ENCODE measurements at places on chromosomes 4 and X.
A peak's percentile ranks its signal among the peaks of the same experiment; 100 is the strongest.

DNA sequence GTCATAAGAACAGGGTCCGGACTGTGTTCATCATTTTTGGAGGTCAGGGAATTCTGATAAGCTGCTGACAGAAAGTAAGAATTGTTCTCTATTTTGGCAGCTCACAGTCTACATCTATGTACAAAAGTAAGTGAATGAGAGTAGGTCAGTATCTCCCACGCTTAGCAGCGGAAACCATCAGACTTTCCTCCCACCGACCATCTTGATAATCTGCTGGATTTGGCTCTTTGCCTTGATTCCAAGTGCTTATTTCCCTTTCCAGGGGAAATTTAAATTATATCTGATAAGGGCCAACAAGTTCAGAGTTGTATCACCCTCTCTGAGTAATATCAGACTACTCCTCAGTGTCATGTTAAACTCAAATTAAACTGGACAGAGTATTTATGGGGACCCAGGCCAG is 118.0 kb downstream of the CAMK2D start:
- no peak for DNase-seq

DNA sequence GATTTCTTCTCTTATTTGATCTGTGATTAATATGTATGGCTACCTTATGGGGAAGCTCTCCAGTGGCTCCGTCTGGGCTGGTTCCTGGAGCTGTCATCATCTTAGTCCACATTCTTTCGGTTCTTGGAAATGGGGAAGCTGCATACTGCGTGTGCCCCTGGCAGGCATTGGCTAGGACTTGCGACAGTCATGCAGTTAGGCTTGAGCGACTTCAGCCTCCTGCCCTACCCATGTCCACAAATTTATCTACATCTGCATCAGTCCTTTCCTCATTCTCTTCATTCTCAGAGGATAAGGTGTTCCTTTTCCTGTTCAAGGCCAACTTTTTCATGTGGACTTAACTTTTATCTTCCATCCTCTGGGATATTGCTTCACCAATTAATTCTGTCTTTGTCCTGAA is 214.2 kb downstream of the RELL1 start:
- no peak for DNase-seq

DNA sequence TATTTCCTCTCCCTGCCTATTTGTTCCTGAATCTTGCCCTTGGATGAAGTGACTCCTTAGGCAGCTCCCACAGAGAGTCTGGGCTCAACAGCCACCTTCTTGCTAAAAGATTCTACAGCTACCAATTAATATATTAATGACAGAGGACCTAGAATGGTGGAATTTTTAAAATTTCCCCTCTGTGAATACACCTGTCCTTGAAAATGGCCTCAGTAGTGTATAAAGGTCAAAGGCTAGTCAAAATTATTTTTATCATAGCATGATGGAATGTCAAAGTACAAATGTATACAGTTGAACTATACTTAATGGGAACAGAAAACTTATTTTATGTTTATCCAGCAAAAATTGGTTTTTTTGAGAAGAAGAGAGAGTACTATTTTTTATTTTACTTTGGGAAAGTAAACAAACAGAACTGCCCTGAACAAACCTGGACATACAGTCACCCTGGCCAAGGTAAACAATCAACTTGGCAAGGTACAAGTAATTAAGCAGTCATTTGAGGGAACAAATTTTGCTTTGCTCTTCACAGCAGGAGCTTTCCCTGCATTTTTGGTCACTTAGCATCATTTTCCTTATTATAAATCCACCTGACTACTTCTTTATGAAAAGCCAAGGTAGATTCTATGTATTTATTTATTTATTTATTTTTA is 250.8 kb downstream of the INPP4B start:
- DNase-seq = no peak

- no peak for DNase-seq
These were observed 85.5 kb upstream of the SPANXB1 start for GRCh38 chrX:140916872-140917271.

DNA sequence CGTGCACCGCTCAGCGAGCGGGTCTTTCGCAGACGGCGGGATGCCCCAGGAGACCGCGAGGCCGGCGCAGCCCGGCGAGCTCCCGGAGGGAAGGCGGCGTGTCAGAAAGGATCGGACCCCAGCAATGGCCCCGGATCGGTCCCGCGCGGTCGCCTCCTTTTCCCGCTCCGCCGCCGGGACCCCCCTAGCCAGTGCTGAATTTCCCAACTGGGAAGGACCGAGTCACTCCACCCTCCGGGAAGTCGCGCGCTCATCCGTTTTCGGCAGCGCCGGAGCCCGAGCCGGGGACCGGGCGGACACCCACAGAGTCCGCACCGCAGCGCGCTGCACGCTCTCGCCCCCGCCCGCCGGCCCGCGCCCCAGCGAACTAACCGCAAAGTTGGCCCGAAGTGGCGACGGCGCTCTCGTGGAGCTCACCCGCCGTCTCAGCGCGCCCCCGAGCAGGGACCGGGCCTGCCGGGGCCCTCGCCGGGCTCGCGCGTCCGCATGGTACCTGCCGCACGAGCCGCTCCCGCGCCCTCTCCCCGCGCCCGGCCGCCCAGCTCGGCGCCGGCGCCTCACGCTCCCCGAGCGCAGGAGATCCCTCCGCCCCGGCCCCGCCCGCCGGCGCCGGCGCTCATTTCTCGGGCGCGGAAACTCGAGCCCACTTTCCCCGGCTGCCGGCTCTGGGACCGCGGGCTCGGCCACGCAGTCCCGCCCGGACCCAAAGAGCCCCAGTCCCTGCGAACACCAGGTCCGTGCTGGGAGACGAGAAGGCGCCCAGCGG is at the start of gene FAT1:
Gene FAT1 (minus strand): TSS at position 565 of the 766 bp plus-strand sequence. CDS start 14,029 bp downstream, outside the sequence.
- DNase-seq = peak; percentile 39

- DNase-seq = no peak
These were observed 2.3 kb downstream of the MAP3K15 start for GRCh38 chrX:19512961-19513360.

DNA sequence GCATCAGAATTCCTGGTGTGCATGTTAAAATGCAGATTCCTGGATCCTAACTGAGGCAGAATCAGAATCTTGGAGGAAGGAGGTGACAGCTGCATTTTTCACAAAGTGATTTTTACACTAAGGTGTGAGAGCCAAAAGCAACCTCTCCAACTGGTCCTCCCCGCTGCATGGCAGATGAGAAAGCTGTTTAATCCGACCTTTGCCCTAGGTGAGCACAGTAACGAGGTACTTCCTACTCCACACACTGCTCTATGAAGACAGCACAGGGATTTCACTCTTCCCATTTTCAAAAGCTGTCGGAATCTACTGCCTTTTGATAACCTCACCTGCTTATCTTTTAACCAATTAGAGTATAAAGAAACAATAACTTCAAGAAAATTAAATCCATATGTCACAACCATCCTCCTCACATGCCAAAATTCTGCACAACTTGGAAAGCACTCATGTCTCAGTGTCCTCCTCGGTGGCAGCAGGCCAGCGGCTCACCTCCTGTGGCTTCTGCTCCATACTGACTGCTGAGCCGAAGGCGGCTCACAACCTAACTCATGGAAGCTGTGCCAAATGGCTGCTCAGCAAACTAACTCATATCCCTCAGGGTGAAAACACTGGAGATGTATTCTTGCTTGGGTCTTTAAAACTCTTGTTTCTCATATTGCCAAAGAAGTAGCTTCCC is 3.6 kb downstream of the CASP6 start:
- DNase-seq = no peak

GRCh38 chr4:42396752-42397634 is at the start of gene SHISA3:
Gene SHISA3, plus strand, starts transcription at chr4:42397488. Its CDS starts 569 bp downstream, at chr4:42398057.
- no peak for DNase-seq

DNA sequence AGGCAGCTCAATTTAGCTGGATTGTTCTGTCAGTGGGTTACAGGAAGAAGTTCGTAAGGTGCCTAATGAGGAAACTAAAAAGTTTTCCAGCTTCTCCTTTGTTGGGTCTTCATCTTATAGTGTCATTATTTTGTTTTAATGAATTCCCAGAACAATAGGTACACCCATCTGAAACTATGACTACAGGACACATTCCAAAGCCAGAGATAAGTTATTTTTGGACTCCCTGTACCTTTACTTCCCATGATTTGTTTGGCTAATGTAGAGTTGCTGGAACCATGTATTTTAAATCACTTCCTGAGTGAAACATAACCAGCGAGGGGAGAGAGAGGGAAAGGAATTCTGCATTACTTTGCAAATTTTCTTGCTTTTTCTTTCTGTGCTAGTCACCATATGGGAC is 114.0 kb downstream of the CLCN5 start:
- no peak for DNase-seq

- no peak for DNase-seq
These were observed 4.0 kb upstream of the KANTR start for GRCh38 chrX:53089925-53090324.

DNA sequence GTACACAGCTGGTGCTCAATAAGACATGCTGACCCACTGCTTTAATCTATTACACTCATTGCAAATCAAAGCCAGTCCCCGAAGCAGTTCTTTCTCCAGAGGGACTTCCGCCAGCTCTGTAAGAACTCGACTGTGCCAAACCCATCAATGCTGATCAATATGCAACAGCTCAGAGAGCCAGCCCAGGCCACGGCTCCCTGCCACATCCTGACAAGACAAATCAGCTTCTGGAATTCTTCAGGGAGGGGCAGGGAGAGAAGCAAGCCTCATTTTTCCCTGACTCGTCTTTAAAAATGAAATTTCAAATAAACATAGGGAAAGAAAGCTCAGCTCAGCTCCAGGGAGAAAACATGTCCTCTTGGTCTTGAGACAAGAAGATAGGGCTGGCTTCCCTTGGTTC is 5.3 kb upstream of the ADRA2C start:
- DNase-seq = no peak

GRCh38 chrX:46913667-46914066 is 1.4 kb downstream of the JADE3 start:
- no peak for DNase-seq

- no peak for DNase-seq
These were observed 174.2 kb upstream of the JADE1 start for GRCh38 chr4:128635141-128635954.

- DNase-seq = no peak
These were observed 111.7 kb downstream of the RNF150 start for GRCh38 chr4:141021397-141022110.

DNA sequence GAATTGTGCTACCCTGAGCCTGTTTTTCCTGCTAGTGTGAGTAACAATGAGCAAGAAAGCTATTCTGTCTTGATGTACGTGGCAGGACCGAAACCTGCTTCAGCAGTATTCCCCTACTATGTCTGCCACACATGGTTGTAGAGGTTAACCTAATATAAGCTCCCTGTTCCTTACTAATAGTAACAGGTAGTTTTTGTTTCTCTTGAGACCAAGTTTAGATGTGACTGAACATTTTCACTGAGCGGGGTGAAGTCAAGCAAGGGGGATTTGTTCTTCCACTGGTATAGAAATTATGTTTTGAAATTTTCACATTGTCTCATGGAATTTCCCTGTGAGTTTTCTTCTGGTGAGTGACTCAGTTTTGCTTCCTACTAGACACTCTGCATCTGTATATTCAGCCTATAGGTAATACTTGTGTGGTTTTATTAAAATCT is 37.3 kb downstream of the RRAGB start:
- no peak for DNase-seq

- no peak for DNase-seq
These were observed 71.8 kb downstream of the SUPT20HL2 start for GRCh38 chrX:24241822-24242648.

- no peak for DNase-seq
These were observed 49.9 kb downstream of the IL15 start for GRCh38 chr4:141686146-141686775.

DNA sequence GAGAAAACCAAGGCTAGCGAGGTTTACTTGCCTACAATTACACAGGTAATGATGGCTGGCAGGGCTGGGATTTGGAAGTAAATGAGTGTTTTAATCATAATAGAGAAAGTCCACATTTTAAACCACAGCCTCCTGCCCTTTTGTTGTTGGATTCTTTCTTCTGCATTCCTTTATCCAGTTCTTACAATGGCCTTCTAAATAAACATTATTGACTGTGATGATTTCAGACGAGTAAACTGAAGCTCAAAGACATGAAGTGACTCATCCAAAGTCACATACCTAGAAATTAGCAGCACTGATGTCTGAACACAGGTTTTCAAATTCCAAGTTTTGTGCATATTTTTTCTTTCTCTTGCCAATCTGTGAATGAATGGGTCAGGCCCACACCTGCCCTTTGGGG is 51.2 kb upstream of the C1QTNF7 start:
- no peak for DNase-seq

DNA sequence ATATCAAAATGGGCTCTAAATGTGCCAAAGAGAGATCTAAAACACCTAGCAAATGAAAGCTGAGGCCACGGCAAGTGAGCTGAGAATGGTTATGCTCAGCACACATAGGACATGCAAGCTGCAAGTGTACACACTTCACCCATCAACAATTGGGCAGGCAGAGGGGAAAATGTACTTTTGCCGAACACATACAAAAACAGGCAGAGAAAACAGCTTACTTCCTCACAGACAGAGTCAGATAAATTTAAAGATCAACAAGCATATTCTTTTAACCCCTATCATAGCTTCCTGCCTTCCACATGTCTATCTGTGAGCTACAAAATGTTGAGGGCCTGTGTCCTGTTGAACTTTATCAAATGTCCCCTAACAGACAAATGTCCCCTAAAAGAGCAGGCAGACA is 60.3 kb downstream of the SH3KBP1 start:
- DNase-seq = no peak

GRCh38 chrX:50778272-50778671 is 35.7 kb downstream of the SHROOM4 start:
- no peak for DNase-seq

DNA sequence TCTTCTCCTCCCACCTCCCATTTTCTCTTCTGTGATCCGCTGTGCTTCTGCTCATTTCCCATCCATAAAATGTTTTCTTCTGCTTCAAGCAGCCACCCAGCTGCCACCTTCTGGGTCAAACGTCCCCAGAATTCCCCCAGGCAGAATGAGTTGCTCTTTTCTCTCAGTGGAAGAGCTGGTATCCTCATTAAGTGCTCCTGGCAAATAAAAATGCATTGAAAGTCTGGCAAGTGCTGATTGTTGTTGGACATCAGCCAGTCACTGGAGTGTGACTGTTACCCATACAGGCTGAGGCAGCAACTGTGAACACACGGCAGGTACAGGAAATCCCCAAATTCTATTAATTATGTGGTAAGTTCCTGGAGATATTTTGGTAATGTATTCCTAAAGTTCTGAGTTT is 52.6 kb downstream of the LIMCH1 start:
- DNase-seq = no peak

GRCh38 chrX:21781525-21781924 is 23.6 kb upstream of the SMPX start:
- DNase-seq = no peak

GRCh38 chrX:153674219-153674851 is 722 bp upstream of the PNCK start:
- no peak for DNase-seq

DNA sequence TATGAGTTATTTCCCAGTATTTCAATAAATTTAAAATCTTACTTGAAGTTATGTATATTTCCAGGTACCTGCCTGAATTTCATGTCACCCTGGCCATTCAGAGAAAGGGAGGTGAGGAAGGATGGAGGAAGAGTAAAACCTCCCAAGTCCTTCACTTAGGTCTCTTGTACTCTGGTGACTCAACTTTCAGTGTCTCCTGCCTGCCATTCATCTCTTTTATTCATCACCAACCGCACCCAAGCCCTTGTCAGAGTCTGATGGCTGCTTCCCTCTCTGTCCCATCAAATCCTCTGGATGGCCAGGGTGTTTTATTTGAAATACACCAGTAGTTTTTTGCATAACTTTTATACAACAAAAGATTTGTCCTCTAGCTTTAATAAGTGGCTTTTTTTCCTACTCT is 17.8 kb downstream of the TMPRSS11E start:
- no peak for DNase-seq

Data from activated naive CD8-positive, alpha-beta T cell treated with anti-CD3 and anti-CD28 coated beads, Interleukin-2, amount 10 ng/mL, durations not matched to agents 7 days and 5 days (primary cell).